Uterus (tissue), 4 donors: ENCODE measurements at places on chromosomes 7 and 10.
A peak's percentile ranks its signal among the peaks of the same experiment; 100 is the strongest.

GRCh38 chr7:155521007-155521742, 25.2 kb downstream of the CNPY1 start:
- DNase-seq = no peak

- DNase-seq = no peak
These were observed 156.1 kb upstream of the PLXNA4 start for GRCh38 chr7:132732321-132732865.

GRCh38 chr7:156560075-156560474, 80.5 kb upstream of the RNF32 start:
- no peak for DNase-seq

- DNase-seq = no peak
These were observed 3.2 kb downstream of the CYP51A1 start for GRCh38 chr7:92131093-92131492.

DNA sequence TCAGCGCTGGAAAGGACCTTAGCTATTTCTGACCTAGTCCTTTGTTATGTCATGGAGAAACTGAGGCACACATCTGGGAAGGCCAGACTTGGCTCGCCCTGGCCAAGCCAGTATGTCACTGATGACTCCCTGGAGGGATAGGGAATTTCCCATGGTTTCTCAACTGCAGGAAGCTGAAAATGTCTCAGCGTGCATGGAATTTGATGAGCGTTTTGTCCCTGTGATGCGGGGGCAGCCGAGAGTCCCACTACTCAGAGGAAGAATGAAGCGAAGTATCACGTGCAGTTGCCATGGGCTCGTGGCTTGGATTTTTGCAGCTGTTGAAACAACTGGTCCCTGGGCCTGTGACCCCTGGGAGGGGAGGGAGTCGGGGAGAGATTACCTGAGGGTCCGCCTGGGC, 44.8 kb downstream of the CLIP2 start:
- DNase-seq = no peak

DNA sequence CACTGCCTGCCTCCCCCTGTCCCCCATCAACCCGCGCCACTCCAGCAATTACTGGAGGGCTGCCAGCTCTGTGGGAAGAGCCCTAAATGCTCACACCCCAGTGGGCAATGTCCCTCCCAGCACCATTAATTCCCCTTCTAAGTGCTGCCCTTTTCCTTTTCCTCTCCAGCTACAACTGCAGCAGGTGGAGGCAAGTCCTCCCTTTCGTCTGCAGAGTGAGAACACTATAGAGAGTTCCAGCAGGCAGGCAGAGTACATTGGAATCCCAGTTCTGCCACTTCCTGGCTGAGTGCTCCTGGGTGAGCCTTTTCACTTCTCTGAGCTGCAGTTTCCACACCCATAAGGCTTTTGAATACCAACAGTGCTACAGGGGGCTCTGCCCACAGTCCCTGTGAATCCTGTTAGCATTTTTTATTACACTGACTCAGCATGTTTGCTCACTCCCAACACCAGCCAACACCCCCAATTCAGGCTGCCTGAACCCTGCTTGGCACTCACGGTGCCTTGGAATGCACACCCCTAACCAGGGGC, 447.0 kb downstream of the GRID1 start:
- DNase-seq = peak; percentile 19

DNA sequence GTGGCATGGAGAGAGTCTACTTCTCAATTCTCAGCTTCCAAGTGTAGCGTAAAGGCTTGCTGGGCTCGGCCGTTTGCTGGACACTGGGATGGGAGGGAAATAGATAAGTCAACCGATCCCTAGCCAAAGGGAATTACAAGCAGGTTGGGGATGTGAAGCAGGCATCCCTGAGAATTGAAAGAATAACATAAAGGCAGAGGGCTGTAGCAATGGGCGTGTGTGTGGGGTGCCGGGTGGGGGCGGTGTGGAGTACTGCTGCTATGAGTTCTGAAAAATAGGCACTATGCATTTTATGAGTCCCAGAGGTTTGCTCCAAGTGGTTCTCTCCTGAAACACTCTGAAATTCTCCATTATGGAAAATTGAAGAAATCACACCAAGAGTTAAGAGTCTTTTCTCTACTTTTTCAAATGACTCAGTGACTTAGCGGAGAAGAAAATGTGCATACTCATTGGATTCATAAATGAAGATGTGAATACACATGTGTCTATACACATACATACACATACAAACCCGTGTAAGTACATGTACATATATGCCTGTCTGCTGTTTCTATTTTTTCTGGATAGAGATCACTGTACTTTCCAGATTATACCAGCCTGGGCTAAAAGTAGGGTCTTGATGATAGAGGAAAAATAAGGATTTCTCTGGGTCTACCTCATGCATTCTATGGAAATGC, 65.4 kb downstream of the ADRA2A start:
- DNase-seq = no peak

DNA sequence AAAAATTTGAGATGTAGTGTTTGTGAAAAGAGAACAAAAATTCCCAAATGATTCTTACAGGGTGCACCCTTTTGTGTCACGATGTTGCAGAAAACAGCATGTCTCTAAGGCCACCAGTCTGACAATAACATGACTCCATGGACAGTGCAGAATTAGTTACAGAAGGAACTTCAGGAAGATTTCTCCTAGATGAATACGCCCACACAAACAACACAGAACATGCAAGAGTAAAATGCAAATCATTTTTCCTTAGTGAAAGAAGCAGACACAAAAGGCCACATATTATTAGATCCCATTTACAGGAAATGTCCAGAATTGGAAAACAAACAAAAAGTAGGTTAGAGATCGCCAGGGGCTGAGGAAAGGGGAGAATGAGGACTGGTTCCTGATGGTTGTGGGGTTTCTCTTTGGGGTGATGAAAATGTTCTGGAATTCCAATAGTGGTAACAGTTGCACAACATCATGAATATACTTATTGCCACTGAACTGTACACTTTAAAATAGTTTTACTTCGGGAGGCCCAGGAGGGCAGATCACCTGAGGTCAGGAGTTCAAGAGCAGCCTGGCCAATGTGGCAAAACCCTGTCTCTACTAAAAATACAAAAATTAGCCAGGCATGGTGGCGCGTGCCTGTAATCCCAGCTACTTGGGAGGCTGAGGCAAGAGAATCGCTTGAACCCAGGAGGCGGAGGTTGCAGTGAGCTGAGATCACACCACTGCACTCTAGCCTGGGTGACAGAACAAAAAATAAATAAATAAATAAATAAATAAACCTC, 10.2 kb downstream of the ZC3HAV1 start:
- no peak for DNase-seq

DNA sequence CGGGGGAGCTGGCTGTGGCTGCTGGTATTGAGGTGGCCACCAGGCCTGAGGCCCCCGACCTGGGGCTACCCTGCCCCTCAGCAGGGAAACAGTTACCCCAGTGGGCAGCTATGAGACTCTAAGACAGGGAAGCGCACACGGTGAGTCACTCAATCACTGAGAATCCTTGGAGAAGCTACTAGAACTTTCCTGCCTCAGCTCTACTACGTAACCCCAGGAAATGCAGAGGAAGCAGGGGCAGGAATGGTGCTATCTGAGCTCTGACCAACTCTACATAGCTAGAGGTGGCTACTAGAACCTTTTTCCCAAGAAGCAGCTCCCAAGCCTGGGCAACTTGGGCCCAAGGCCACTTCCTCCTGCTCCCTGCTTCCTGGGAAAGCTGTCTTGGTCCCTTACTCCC, 11.8 kb downstream of the DNAJB12 start:
- DNase-seq = no peak

- DNase-seq = peak; percentile 42
These were observed 1.2 kb upstream of the COL1A2 start for GRCh38 chr7:94393246-94394108.

- DNase-seq = no peak
These were observed 419.5 kb downstream of the PHTF2 start for GRCh38 chr7:78218051-78218450.

GRCh38 chr10:77494327-77494726, 143.3 kb downstream of the KCNMA1 start:
- DNase-seq = no peak

GRCh38 chr7:17619196-17619818, 320.9 kb downstream of the AHR start:
- DNase-seq = no peak

DNA sequence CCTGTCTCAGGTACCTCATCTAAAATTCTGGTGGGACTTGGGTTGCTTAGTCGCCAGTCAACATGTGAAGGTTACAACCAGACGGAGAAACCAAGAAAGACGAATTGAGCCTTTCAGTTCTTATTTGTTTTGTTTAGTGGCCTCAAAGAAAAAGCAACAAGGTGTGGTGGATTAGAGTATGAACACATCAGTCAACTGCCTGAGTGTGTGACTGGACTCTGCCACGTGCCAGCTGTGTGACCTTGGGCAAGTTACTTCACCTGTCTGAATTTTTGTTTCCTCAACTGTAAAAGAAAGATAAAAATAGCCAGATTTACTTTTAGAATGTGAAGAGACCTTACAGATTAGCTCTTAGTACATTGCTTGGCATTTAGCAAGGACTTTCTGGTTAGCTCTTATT, 259.2 kb downstream of the CREB5 start:
- DNase-seq = no peak

DNA sequence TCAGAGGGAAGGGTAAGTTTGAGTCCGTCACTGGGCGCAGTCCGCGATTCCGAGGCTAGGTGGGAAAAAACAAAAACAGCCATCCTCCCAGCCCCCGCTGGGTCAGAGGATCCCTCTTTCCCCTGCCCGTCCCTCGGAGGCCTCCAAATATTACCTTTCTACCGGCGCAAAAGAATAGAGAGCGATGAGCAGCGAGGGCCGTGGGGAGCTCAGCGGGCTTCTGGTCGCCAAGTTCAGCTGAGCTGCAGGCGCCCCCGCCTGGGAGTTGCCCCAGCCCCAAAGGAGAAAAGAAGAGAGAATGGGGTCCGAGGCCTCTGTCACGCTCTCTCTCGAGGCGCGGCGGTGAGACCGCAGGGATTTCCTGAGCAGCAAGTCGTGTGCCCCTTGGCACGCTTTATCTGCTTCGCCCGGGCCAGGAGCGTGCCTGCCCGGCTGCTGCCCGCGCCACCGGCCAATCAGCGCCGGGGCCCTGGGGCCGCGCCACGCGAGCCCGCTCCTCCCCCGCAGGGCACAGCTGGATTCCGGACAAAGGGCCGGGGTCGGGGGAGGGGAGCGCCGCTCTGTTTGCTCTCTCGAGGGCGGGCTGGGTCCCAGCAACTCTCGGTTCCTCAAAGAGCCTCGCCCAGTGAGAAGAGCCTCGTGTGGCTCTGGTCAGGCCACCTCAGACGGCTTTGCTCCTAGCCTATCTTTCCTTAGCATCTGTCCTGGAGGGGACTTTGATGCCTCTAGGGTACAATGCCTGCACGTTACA, at the start of gene NEUROG3:
TSS of gene NEUROG3 (minus strand) at position 367 of the 751 bp plus-strand sequence. CDS start 379 bp downstream, outside the sequence.
- DNase-seq = no peak

- no peak for DNase-seq
These were observed 161.9 kb upstream of the WNT16 start for GRCh38 chr7:121166916-121167315.

- DNase-seq = no peak
These were observed 3.0 kb downstream of the IRF5 start for GRCh38 chr7:128940494-128941322.

DNA sequence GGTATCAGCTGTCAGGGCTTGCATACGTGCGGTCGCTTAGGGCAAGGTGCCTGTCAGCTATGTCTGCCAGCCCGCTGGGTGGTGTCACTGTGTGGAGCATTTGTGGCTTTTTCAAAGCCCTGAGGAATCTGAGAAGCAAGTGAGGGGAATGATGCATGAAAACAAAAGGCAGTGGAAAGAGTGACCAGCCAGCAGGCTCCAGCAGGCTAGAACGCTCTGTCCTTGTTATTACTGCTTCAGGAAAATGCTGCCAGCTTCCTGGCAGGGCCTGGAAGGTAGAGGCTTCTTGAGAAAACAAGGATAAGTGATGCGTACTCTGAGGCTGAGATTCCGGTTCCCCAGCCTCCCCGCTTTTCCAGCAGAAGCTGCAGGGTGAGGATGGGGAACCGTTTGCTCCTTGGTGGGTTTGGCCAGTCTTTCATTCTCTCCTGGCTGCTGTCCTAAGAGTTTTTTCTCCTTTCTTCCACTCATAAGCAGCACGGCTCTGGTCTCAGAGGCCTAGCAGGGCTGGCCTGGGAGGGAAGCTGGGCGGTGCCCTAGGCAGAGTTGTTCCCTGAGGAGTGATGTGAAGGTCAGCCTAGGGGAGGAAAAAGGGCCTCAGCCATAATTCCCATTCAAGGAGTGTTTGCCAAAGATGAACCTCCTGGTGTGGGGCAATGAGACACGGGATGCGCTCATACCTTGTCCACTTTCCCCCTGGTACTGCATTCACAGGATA, 42.8 kb upstream of the MKLN1 start:
- DNase-seq = peak; percentile 30

DNA sequence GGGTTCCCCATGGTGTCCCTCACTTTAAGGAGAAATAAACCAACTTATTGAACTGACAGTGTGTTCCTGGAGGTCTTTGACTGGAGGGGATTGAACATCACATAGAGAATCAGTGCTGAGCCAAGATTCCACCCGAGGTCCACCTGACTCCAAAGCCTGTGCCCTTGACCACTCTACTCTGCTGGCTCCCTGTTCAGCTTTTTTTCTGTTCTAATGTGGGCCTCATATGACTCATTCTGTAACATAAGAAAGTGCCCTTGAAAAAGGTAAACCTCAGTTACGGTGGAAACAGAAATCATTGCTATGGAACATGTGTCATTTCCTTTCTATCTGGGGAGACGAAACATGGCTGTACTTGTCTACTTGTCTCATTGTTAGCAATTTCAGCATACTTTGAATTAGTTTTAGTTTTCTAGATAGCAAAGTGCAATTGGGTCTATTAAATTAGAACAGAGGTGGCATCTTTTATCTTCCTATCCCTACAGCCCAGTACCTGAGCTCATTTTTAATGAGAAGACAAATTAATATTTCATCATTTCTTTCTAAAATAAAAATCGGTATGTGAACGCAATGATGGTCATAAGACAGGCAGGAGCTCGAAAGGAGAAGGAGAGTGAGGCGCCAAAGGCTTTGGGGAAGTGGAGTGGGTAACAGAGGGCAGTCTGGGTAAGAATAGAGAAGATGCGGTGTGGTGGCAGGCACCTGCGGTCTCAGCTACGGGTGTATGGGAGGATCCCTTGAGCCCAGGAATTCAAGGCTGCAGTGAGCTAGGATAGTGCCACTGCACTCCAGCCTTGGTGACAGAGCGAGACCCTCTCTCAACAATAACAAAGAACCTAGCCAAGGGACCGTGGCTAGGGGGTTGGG, 1.5 kb downstream of the GSDME start:
- DNase-seq = no peak

GRCh38 chr7:128738570-128739047, 550 bp upstream of the CALU start:
- DNase-seq = no peak

GRCh38 chr10:1384026-1384425, 327.8 kb downstream of the WDR37 start:
- DNase-seq = no peak

DNA sequence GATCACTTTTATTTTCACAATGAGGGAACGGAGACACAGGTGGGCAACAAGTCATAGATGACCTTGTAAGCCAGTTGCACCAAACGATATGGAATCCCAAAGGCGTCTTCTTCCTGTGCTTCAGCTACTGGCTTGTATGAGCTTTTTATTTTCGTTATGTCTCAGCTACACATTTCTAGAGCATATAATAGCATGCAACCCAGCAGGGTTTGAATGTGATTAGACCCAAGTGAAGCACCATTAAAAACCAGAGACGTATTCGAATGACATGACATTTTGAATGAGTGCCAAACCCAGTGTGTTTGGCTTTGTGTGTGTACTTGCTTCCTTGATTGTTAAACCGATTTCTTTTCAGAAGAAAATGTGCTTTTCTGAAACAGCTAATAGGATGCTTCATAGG, 963.2 kb upstream of the CELF2 start:
- DNase-seq = no peak
